ENCODE measurements at places on chromosomes 12 and 14.

- no peak for DNase-seq
These were observed 108.8 kb downstream of the RAD51B start for GRCh38 chr14:67928375-67928774.

GRCh38 chr12:50505675-50506530 lies 1.1 kb downstream of the DIP2B start:
- no peak for DNase-seq

DNA sequence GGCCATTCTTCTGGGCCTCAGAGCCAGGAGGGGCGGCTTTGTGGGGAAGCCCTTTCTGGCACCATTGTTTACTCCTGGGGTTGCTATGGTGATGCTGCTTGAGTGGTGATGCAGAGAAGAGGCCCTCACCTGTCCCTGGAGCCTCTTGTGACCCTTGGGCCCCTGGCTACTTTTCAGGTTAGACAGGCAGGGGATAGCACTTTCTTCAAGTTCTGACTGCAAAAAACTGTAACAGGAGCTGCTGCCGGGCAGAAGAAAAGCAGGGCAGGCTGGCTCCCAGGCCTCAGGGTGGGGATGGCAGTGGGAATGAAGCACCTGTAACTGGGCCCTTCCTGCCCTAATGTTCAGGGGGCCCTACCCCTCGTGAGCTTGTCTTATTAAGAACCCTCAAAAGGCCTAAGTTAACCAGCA lies at the start of gene TEX52:
Gene TEX52, minus strand, starts transcription at position 19 of the 411 bp plus-strand sequence. Its CDS starts 13 bp downstream, at position 6.
- no peak for DNase-seq

GRCh38 chr14:102891111-102891510 lies 31.4 kb upstream of the AMN start:
- no peak for DNase-seq

- DNase-seq = no peak
These were observed 223.2 kb upstream of the RTL1 start for GRCh38 chr14:101126731-101127130.

DNA sequence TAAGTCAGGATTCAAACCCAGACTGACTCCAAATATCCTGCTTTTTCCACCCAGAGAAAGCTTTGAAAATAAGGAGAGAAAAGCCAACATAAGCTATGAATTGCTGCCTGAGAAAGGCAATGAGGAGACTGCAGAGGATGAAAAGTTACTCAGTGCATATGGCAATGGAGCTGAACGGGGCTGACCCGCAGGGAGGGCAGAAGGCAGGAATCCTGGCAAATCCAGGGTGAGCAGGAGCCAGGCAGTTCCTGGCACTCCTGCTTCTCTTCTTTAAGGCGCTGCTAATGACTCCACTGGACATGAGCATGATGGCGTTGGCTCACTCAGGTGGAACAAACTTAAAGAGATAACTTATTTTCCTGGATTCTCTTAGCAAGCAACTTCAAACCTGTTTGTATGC lies 95.2 kb upstream of the TMCC3 start:
- DNase-seq = no peak

DNA sequence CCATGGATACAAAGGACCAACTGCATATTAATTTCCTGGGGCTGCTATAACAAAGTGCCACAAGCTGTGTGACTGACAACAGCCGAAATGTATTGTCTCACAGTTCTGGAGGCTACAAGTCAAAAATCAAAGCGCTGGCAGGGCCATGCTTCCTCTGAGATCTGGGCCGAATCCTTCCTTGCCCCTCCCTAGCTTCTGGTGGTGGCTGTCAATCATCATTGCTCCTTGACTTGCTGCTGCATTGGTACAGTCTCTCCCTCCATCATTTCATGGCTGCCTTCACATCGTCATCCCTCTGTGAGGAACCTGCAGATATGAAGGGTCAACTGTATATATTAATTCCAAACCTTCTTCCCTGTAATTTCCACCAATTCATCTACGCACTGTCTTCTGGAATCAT lies 118.3 kb downstream of the EXOC5 start:
- DNase-seq = no peak

- DNase-seq = no peak
These were observed at the start of gene DEGS2 for GRCh38 chr14:100159094-100159864. DEGS2 (minus strand) TSS chr14:100159645; CDS start chr14:100159587, 58 bp downstream.

DNA sequence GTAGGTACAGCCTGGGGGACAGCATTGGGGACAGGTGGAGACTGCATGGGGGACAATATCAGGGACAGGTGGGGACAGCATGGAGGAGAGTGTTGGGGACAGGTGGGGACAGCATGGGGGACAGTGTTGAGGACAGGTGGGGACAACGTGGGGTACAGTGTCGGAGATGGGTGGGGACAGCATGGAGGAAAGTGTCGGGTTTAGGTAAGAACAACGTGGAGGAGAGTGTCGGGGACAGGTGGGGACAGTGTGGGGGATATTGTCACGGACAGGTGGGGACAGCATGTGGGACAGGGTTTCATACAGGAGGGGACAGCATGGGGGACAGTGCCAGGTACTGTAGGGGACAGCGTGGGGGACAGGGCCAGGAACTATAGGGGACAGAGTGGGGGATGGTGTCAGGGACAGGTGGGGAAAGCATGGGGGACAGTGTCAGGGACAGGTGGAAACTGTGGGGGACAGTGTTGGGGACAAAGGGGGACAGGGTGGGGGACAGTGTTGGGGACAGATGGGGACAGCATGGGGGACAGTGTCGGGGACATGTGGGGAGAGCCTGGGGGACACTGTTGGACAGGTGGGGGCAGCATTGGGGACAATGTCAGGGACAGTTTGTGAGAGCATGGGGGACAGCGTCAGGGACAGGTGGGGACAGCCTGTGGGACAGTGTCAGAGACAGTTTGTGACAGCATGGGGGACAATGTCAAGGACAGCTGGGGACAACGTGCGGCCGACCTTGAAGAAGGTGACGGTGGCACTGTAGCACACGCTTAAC lies 213.1 kb downstream of the TMEM121 start:
- no peak for DNase-seq

DNA sequence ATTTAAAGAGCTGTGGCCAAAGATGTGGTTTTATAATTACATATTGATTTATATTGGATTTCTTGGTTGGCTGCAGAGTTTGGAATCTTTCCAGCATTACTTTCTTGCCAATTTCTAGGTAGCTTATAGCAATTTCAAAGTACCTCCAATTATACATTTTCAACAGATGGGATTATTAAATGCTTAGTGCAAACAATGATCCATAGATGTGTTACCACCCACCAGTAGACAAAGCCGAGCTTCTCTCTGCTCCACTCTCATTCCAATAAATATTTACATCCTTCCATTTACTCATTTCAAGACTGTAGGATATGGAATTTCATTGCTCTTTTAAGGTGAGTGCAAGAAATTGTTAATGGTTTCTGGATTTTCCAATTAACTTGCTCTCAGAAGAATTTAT lies 21.6 kb upstream of the TMCC3 start:
- DNase-seq = no peak

- DNase-seq = no peak
These were observed 93.4 kb downstream of the GPATCH2L start for GRCh38 chr14:76245097-76245496.

DNA sequence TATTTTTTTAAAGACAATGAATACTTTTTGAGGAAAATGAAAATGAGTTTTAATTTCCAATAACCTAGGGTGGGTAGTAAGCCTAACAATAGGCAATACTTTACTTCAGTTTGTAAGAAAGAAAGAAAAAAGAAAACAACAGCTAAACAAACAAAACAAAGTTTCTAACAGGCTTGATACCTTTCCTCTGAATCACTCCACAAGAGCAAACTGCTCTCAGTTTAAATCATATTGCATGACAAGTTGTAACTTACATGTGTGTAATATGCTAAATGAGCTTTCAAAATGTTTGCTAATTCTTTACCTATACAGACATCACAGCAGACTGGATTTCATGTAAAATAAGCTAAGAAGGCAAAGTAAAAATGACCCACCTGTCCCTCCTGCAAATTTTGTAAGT lies 6.7 kb upstream of the LMO3 start:
- no peak for DNase-seq

- DNase-seq = no peak
These were observed 371.2 kb upstream of the LRFN5 start for GRCh38 chr14:41235466-41235865.

DNA sequence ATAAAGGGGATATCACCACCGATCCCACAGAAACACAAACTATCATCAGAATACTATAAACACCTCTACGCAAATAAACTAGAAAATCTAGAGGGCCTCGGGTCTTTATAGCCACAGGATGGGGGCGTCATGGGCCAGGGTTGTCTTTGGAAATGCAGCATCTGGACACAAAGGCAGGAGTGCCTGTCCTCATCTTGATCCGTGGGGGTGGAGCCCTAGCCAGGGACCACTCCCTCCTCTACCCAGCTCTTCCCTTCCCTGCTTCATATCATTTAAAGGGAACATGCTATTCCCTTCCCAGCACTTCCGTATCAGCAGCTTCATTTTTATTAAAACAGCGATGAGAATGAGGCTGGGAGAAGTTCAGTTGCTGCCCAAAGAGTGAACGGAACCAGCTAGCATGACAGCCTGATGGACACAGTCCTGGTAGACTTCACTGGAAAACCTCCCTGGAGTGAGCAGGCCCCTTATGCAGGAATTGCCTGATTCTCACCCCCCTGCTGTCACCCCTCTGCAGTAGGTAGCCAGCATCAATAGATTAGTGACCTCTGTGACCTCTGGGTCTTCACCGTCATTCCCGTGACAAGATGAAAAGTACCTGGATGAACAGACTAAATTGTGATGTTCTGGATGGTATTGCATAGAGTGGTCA lies 251.4 kb upstream of the RGS6 start:
- no peak for DNase-seq

GRCh38 chr14:65745396-65746190 lies 333.1 kb downstream of the FUT8 start:
- no peak for DNase-seq

DNA sequence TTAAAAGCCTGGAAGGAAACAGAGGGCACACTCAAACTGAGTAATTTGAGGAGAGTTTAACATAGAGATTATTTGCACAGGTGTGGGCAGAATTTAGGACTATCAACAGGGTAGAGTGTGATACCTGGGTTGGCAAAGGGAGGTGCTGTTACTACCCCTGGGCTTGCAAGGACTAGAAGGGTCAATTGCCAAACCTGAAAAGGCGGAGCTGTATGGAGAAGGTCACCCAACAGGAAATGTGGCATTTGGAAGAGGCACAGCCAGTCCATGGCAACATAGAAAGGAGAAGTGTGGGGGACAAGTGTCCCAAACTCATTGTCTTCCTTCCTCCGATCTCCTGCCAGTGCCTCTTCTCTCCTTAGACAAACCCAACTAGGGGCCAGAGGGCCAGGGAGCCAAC lies 21.6 kb upstream of the MED13L start:
- no peak for DNase-seq

DNA sequence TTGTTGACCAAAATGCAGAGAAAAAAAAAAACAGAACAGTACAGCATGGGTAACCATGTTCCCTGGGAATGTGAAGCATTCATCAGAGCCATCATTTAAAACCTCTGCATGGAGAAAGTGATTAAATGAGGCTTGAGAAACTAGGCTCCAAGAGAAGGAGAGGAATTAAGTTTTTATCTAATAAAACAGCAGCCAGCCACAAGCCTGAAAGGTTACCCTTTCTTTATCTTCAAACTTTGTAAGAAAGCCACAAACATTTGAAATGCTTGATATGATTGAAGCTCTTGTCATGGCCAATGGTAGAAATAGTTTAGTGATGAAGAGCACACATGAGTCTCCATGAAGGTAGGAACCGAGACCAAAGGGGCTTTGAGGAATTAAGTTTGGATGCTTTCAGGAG lies 144.9 kb upstream of the SYT1 start:
- DNase-seq = no peak
